ENCODE measurements at places on chromosomes 6 and 20.

DNA sequence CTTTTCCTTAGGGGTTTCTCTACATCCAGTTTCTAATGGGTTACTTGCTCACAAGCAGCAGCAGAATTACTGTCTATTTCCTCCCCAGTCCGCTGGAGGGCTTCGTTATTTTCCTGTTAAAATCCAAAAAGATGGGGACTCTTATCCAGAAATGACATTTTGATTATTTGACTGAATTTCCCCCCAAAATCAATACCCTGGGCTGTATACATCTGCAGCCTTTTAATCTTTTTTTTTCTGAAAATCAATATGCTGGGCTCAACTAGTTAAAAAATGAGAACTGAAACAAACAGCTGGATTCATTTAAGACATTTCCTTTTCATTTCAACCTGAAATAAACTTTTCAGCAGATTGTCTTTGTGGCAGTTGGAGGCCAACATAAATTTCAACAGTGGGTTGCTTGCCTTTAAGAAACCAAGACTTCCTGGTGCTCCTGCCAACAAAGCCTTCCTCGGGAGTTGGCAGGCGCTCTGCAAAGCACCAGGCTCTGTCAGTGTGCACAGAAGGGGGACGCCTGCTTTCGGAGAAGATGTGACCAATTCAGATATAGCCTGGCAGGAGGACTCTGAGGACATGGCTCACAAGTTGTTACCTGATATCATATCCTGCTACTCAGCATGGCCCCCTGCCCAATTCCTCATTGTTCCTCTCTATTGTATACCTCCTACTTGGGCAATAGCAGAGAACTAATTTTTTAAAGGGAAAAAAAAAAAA, 204.7 kb upstream of the ARG1 start:
- no peak for DNase-seq

- DNase-seq = no peak
These were observed 21.2 kb downstream of the STK38 start for GRCh38 chr6:36526066-36526465.

- DNase-seq = no peak
These were observed 28.3 kb downstream of the FYN start for GRCh38 chr6:111844921-111845320.

DNA sequence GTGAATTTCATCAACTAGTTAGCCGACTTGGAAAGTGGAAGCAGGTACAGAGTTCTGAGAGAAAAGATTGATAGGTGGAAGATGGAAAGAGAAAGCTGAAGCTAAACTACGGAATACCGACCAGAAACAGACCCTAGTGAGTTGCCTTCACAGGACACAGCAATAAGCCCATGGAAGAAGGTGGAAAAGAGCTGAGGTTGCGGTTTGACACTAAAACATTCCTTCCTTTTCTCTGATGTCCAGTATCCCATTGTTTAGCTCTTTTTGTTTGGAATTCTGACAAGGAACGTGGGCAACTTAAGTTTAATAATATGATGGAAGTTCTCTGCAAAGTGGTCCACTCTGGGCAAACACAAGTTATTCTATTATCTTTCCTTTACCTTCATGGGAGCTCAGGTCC, 110.1 kb upstream of the ADTRP start:
- DNase-seq = no peak

GRCh38 chr6:31958412-31958740, 395 bp downstream of the NELFE start:
- DNase-seq = no peak

- no peak for DNase-seq
These were observed 13.9 kb downstream of the JARID2 start for GRCh38 chr6:15259766-15260098.

DNA sequence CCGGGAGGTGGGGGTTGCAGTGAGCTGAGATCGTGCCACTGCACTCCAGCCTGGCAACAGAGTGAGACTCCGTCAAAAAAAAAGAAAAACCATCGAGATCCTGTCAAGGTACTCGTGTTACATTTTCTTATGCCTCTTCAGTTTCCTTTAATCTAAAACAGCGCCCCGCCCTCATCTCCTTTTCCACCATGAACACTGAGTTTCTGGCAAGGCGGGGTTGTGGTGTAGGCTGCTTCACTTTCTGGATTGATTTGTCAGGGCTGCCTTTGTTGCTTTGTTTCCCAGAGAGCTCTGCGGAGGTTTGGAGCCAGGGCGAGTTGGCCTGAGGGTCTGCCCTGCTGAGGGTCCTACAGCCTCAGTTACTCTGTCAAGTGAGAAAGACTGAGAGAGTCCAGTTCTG, 8.9 kb downstream of the ITPR3 start:
- no peak for DNase-seq

- DNase-seq = no peak
These were observed 13.9 kb downstream of the MACROD2 start for GRCh38 chr20:14009208-14009607.

GRCh38 chr6:111810294-111811131, 62.7 kb downstream of the FYN start:
- DNase-seq = no peak

- no peak for DNase-seq
These were observed 496.1 kb downstream of the PREX1 start for GRCh38 chr20:48331518-48332286.

GRCh38 chr6:130019326-130020072, 1.1 kb downstream of the L3MBTL3 start:
- DNase-seq = no peak

DNA sequence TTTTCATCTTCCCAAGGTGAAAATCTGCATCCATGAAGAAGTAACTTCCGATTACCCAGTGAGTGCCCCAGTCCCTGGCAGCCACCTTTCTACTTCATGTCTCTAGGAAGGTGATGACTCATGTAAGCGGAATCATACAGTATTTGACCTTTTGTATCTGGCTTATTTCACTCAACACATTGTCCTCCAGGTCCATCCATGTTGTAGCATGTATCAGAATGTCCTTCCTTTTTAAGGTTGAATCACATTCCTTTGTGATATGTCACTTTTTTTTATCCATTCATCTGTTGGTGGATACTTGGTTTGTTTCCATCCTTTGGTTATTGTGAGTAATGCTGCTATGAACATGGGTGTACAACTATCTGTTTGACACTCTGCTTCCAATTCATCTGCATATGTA, 176.3 kb upstream of the CDYL start:
- no peak for DNase-seq

- no peak for DNase-seq
These were observed 3.8 kb downstream of the RIN2 start for GRCh38 chr20:19761841-19762240.

- no peak for DNase-seq
These were observed 6.1 kb upstream of the RWDD1 start for GRCh38 chr6:116564921-116565872.

DNA sequence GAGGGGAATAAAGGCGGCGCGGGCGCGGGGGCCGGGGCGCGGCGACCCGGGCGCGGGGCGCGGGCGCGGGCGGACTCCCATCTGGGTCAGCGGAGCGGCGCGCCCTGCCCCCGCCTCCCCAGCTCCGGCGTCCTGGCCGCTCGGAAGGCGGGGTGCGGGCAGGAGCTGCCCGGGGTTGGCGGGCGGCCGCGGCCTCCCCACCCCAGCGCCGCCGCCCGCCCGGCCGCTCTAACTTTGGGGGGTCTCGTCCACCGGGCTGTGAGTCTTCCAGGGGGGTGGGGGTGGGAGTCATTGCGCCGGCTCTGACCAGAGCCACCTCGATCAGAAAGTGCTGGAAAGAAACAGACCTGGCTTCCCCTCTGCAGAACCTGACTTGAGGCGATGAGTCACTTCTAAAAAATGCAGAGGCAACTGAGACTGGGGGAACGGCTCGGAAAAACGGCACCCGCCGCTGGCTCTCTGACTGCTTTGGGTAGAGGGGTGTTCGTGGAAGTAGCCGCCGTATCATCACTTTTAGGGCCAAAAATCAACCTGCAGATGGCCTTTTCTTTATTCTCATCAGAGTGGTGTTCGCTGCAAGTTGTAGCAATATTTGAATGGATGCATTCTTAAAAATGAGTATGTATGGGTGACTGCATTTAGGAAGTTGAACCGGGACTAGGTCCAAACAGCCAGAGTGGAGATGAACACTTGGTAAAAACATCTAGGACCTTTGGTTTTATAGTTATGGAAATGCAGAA, 667 bp downstream of the CAP2 start:
- DNase-seq = no peak

DNA sequence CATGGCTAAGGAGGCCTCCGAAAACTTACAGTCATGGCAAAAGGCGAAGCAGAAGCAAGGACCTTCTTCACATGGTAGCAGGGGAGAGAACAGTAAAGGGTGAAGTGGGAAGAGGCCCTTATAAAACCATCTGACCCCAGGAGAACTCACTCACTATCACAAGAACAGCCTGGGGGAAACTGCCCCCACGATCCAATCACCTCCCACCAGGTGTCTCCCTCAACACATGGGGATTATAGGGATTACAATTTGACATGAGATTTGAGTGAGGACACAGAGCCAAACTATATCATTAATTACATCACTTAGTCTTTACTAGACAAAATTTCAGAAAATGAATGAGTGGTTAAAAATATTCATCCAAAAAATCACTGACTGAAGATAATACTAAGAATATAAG, 453.6 kb downstream of the COL12A1 start:
- no peak for DNase-seq

DNA sequence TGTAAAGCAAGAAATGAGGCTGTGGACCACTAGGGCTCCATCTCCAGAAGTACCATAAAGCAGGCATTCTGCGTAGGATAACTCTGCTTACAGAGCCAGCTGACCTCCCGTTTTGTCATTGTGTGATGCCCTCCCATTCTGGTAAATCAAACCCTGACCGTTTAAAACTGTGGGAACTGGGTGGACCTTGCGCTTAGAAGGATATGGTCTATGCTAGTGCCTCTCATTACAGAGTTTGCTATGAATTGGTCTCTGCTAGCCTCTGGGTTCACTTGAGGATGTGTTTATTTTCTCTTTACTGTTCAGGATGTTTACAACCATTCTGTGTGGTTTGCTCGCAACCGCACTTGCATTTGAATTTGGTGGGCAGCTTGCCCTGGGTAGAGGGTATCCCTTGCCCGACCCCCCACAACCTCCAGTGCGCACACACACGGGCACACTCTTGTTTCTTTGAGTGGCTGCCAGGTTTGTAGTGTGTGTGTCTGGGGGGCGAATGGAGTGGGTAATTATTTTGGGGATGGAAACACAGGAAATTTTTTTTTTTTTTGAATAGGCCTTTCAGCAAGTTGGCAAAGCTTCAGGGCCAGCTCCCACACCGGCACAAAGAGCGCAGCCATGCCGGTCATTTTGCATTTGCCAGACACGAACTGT, 198.3 kb downstream of the JARID2 start:
- no peak for DNase-seq
